Panc1 (cell line): ENCODE measurements at places on chromosomes 6 and 20. TPM values are rescaled to one million over a fixed set of nuclear protein-coding genes. Genes with fewer than 3 reads are reported as not detected.
A peak's percentile ranks its signal among the peaks of the same experiment; 100 is the strongest.

DNA sequence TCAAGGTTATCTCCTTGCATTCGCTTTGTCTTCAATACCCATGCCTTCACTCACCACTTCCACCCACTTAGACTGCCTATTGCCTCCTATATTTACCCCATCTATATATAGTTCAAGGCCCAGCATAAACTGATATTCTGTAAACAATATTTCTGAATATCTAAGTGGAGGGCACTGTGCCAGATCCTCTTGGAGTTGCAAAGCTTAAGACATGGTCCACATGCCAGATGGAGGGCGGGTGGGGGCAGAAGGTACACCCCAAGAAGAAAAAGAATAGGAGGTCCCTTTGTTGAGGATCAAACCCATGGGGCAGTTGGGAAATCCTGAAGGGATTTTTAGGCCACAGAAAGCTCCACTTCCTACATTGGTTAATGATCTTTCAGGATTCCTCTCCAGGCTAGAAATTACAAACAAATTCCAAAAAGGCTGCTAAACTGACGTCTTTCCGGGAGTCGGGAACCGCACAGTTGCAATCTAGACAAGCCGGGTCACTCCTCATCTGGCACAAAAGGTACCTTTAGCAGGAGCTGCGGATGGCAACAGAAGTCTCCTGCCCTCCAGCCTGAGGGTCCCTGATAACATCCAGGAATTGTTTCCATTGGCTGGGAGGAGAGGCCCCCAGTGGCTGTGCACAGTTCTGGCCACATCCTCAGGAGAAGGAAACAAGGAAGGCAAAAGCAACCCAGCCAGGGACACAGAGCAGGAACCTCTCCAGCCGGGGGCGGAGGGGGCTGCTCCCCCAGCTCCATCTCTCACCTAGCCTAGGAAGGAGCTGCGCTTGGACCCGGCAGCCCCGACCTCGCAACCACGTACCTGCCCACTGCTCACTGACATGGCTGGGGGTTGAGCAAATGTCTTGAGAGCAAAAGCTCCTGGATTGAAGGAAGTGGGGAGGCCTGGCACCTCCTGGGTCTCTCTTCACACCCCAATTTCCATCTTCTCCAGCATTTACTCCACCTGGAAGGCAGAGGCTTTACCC, 5.9 kb upstream of the LPIN3 start:
- no peak overlapping the region for H3K27ac ChIP-seq
- no peak for DNase-seq
- no peaks in the 10 kb centered on the region for H3K27me3 ChIP-seq
- H3K4me3 ChIP-seq: no peak overlapping the region

- H3K27me3 ChIP-seq: no peaks in the 10 kb centered on the region
- no peaks in the 10 kb centered on the region for H3K36me3 ChIP-seq
These were observed 8.0 kb upstream of the TSHZ2 start for GRCh38 chr20:52964131-52964530.

GRCh38 chr6:23659125-23659524, 466.9 kb upstream of the NRSN1 start:
- H3K36me3 ChIP-seq: no peaks in the 10 kb centered on the region
- no peaks in the 10 kb centered on the region for H3K27me3 ChIP-seq
- H3K4me3 ChIP-seq: no peak overlapping the region

DNA sequence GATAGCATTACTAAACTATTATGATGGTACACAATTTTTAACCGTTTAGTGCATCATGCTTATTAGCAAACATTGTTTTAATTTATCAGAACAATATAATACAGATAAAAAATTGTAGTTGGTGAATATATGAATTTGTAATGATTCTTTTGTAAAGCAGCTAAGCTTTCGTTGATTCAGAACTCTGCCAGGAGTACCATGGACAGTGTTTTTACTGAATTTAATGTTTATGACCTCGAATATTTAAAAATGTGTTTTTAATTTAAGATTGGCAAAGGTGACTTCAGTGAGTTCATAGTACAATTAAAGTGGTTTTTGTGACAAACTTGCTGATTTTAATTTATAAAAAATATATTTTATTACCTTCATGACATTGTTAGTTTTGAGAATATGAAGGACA, 10.0 kb downstream of the AFDN start:
- no peak overlapping the region for H3K27ac ChIP-seq
- no peaks in the 10 kb centered on the region for H3K27me3 ChIP-seq
- no peak overlapping the region for H3K4me3 ChIP-seq
- no peak for DNase-seq

GRCh38 chr6:163098827-163099479, 315.6 kb upstream of the QKI start:
- no peak for DNase-seq
- H3K27me3 ChIP-seq: no peaks in the 10 kb centered on the region
- no peaks in the 10 kb centered on the region for H3K4me1 ChIP-seq

DNA sequence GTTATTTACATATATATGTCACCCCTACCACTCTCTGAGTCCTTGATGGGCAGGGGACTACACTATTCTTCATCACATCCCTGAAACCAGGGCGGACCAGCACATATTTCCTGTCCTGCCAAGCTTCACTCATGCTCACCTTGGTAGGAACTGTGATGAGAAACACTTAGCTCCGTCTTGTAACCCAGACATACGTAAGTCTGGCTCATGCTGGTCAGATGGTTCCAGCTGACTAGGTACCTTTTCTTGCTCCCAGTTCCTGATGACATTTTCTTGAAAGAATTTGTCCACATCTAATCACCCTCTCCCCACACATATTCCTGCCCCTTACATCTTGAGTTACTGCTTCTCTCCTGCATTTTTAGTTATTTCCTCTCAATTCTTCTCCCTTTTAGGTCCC, 122.2 kb upstream of the MYLIP start:
- peaks cover 5% of the 10 kb centered on the region; the same call in 1 of the 2 replicates for H3K27me3 ChIP-seq
- H3K4me1 ChIP-seq: no peaks in the 10 kb centered on the region

- no peaks in the 10 kb centered on the region for H3K4me1 ChIP-seq
- H3K27me3 ChIP-seq: no peaks in the 10 kb centered on the region
- no peaks in the 10 kb centered on the region for H3K36me3 ChIP-seq
- DNase-seq: peak; percentile 35
- no peak overlapping the region for H3K27ac ChIP-seq
These were observed 530.4 kb upstream of the BTBD3 start for GRCh38 chr20:11387189-11387754.

DNA sequence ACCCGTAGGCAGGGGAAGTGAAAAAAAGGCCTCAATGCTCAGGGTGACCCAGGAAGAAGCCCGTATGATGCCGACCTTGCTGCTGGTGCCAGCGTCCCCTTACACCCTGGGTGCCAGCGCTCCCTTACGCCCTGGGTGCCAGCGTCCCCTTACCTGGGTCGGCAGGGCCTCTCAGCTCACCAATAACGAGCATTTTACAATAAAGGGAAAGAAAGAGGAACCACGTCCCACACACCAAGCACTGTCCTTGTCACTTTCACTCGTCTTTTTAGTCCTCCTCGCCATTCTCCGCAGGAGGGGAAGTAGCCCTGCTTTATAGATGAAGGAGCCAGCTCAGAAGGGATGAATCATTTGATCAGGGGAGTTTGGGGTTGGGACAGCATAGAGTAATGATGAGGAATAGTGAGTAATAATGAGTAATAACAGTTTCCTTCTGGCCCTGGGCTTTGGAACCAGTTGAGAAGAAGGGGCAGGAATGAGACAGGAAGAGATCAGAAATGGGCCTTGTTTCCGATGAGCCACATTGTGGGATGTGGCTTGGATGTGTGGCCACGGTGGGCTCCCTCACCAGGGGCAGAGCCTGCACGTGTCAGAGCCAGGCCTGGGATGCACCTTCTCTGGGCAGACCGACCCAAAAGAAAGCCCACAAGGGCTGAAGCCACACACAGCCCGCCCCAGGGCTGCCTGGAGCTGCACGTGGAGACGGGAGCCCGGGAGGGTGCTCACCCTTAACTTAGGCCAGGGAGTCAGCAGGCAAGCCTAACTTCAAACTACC, 75.7 kb downstream of the SYNJ2 start:
- peak; percentile 84 for DNase-seq
- H3K36me3 ChIP-seq: peaks cover 7% of the 10 kb centered on the region; the same call in 1 of the 2 replicates
- no peak overlapping the region for H3K4me3 ChIP-seq
- peaks cover 37% of the 10 kb centered on the region for H3K4me1 ChIP-seq
- H3K27ac ChIP-seq: peak overlapping the region; percentile 65

- no peaks in the 10 kb centered on the region for H3K27me3 ChIP-seq
- H3K36me3 ChIP-seq: no peaks in the 10 kb centered on the region
- no peak overlapping the region for H3K4me3 ChIP-seq
- no peaks in the 10 kb centered on the region for H3K4me1 ChIP-seq
These were observed 134.9 kb upstream of the THBS2 start for GRCh38 chr6:169388395-169389166.

GRCh38 chr20:49877386-49877921, 37.9 kb downstream of the SPATA2 start:
- H3K27me3 ChIP-seq: no peaks in the 10 kb centered on the region
- H3K36me3 ChIP-seq: no peaks in the 10 kb centered on the region
- no peak overlapping the region for H3K4me3 ChIP-seq

DNA sequence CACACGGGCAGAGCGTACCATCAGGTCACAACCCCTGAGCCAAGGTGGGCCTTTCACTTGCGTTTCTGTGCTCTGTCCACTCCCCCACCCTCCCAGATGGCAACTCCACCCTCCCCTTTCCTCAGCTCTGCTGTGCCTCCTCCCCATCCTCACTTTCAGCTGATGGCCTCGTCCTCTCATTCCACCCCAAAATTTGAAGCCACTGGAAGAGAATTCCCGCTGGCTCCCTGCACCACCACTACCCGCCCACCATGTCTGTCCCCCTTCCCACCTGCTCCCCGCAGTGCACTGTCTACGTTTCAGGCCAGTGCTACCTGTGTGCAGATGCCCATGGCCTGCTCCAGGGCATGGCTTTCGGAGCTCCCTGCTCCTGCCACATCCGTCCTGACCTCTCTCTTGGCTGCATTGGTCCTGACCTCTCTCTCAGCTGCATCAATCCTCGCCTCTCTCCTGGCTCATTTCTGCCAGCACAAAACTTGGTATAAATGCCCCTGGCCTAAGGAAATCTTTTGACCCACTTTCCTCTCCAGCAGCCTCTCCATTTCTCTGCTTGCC, 24.0 kb downstream of the SYNJ2 start:
- H3K36me3 ChIP-seq: 0 out of 2 replicates have a peak, but pooled peaks cover under 1% of the 10 kb centered on the region
- no peak overlapping the region for H3K27ac ChIP-seq
- peaks cover 75% of the 10 kb centered on the region for H3K4me1 ChIP-seq
- DNase-seq: no peak
- H3K4me3 ChIP-seq: no peak overlapping the region

DNA sequence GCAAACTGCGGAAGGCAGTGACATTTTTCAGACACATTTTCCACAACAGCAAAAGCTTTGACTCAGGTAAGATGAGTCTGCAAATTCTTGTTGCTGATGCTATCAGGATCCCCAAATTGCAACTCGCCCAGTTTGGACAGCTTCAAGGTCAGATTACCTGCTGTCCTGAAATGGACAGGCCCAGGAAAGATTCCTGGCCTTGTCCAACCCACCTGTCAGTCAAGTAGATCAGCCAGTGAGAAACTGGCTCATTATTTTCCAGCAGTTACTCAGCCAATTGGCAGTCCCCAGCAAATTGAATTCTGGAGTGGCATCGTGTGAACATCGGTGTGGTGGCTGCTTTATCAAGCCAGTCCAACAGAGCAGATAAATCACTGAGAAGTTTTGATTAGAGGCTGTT, 84.5 kb upstream of the SNAP25 start:
- H3K27me3 ChIP-seq: no peaks in the 10 kb centered on the region
- H3K4me3 ChIP-seq: no peak overlapping the region
- no peaks in the 10 kb centered on the region; the same call in 1 of the 2 replicates for H3K4me1 ChIP-seq

DNA sequence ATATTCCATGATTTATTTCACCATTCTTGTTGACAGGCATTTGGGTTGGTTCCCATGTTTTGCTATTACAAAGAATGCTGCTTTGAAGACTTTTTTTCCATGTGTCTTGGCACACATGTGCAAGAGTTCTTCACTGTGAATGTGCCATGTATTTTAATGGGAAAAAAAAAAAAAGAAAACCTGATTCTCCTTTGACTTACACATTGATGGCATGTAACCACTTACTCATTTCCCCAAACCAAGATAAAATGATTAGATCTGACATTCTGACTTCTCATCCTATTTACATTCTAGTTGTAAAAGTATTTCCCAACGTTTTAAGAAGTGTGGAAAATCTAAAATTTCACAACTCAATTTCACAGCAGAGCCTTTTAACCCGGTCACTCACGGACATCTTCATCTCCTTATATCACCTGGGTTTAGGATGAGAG, 4.4 kb downstream of the CAP2 start:
- H3K4me1 ChIP-seq: peaks cover 9% of the 10 kb centered on the region; the same call in 1 of the 2 replicates
- no peaks in the 10 kb centered on the region for H3K27me3 ChIP-seq
- DNase-seq: no peak
- no peak overlapping the region for H3K27ac ChIP-seq
- H3K36me3 ChIP-seq: no peaks in the 10 kb centered on the region

GRCh38 chr6:69456086-69456485, 340.7 kb downstream of the LMBRD1 start:
- DNase-seq: no peak
- H3K27me3 ChIP-seq: no peaks in the 10 kb centered on the region
- H3K4me1 ChIP-seq: no peaks in the 10 kb centered on the region
- H3K36me3 ChIP-seq: no peaks in the 10 kb centered on the region
- no peak overlapping the region for H3K4me3 ChIP-seq
- no peak overlapping the region for H3K27ac ChIP-seq

DNA sequence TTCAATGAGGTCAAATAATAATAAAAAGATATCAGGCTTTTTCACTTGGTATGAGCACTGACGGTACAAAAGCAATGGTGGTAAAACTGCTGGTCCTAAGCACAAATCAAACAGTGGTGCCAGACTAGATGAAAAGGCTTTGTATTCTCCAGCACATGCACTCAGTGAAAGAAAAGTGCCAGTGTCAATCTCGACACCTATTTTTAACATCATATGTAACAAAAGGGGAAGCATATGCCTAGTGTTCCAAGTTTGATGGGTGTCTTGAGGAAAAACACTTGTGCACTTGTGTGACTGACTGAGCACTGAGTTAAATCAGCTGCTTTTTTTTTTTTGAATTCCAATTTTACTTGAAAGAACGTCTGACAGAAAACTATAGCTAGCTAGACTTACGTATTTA, 27.3 kb downstream of the MED23 start:
- no peak for DNase-seq
- no peak overlapping the region for H3K4me3 ChIP-seq
- no peaks in the 10 kb centered on the region for H3K4me1 ChIP-seq
- no peaks in the 10 kb centered on the region for H3K27me3 ChIP-seq
- H3K36me3 ChIP-seq: peaks cover 46% of the 10 kb centered on the region
- no peak overlapping the region for H3K27ac ChIP-seq

- H3K36me3 ChIP-seq: no peaks in the 10 kb centered on the region
- no peaks in the 10 kb centered on the region for H3K4me1 ChIP-seq
- H3K27ac ChIP-seq: no peak overlapping the region
- no peak for DNase-seq
These were observed 64.2 kb upstream of the NXT1 start for GRCh38 chr20:23286346-23286745.

The SNAI1 gene
- total RNA-seq: 8.8 TPM

The SRMS gene
- total RNA-seq: not detected

The RPL10A gene
- total RNA-seq: 732 TPM

The MUCL3 gene
- total RNA-seq: not detected
